ENCODE measurements at places on chromosomes 1 and 21.

GRCh38 chr1:8349961-8350360 lies 32.0 kb downstream of the SLC45A1 start:
- DNase-seq: no peak

GRCh38 chr1:43954036-43954435 lies 7.3 kb downstream of the IPO13 start:
- no peak for DNase-seq

DNA sequence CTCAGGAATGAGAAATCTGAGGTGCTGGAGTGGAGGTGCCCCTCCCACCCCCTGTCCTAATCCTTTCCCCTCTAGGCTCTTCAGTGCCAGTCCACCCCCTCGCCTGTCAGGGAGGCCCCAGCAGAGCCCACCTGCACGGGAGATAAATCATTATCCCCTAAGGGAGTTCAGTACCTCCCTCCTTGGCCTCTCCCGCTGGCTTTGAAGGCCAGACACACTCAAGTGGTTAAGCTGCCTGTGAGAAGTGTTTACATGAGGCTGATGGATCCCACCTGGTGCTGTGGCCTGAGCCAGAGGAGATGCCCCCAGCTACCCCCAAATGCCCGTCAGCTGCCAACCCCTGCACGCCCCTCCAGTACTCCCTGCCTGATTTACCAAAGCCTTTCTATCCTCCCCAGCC lies 3.7 kb downstream of the RSPO1 start:
- no peak for DNase-seq

GRCh38 chr1:196196486-196196885 lies 411.8 kb downstream of the KCNT2 start:
- DNase-seq: no peak

- no peak for DNase-seq
Observed at GRCh38 chr1:23798662-23799142, 1.9 kb downstream of the GALE start.

- no peak for DNase-seq
Observed at GRCh38 chr1:14585728-14586127, 12.8 kb upstream of the KAZN start.

Measured in hindlimb muscle (tissue), 1 donor.